ENCODE measurements at places on chromosomes 5 and 9.

GRCh38 chr5:177313561-177314259, 2.0 kb upstream of the MXD3 start:
- no peak for DNase-seq

- no peak for DNase-seq
These were observed 5.8 kb downstream of the TYRP1 start for GRCh38 chr9:12698986-12699385.

DNA sequence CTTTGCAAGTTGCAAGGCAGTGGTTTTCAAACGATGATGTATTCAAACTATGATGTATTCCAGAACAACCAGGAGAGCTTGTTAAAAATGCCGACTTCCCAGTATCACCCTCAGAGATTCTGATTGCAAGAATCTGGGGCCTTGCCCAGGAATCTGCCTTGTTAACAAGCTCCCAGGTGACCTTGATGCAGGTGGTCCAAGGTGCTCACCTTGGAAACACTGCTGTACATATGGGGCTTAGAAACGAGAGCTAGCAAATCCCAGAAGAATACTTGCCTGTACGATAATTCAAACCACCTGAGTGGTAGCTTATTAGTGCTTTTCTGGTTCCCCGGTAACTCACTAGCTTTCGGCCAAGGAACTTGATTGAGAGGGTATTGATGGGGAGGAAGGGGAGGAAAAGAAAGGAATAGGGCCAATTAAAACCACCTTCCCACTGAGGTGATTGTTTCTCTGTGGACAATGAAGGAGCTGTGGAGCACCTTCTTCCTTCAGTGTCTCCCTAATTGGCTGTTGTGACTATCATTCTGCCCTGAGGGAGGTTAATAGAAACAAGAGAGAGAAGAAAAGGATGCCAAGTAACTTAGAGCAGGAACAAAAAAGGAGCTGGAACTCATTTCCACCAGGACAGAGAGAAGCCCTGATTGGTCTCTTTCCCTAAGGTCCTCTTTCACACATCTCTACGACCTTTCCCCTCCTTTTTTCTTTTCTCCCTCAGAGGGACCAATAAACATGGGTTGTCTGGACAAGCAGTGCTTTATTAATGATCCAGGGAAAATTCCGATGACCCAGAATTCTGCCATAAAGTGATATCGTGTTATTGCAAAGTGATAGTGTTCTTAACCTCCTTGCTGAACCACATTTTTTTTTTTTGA, 218.8 kb downstream of the TMEM167A start:
- no peak for DNase-seq

DNA sequence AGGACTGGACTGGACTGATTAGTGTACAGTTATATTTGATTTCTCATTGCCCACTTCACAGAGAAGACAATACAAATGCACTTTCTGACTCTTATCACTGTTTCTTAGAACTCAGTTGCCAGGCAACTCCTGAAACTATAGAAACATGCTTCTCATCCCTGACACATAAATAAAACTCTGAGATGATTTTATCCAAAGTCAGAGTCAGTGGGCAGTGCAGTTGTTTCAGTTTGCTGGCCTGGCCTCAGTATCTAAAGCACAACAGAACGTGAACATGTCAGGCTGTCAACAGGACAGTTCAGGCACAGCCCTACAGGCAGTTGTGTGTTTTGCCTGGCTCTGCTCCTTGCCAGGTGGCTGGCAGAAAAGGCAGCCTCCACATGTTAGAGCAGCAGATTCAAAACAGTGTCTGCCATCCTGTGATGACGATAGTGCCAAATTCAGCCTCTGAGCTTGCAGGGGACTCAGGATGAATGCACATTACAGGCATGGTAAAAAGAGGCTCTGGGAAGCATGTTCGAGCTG, 65.1 kb upstream of the CCDC152 start:
- DNase-seq, result no peak

- DNase-seq, result no peak
These were observed 610.8 kb downstream of the TLE1 start for GRCh38 chr9:81078555-81078954.

DNA sequence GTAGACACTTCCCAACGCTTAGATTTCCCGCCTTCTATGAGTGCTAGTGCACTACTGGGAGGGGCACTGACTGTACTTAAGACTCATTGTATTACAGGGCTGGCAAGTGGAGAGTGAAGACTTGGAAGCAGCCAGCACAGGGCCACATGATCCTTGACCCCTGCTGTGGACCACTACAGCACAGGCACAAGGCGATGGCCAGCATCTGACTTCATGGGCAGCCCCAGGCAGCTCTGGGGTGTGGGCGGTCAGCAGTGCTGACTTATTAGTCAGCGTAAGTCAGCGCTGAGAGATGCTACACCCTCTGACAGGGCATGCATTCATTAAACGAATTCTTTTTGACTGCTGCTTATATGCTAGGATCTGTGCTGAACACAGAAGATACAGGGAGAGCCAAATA, 9.3 kb downstream of the SLC46A2 start:
- DNase-seq, result no peak

DNA sequence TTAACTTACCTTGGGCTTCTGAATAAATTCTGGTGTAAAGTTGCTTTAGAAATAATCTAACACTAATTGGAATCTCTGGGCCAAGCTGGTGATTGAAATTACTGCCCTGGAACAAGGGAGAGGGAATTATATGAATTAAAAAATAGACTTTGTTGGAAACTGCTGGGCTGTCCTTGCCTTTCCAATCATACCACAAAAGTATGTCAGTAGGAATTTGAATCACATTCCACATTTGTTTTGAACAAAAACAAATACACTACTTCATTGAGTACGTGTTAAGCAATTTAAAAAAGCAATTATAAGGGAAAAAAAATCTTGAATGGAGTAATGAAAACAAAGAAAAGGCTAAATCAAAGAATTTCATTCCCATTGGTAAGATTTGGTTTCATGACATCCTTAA, 102.5 kb upstream of the SREK1 start:
- no peak for DNase-seq

GRCh38 chr5:136130581-136130980, 2.1 kb upstream of the SMAD5 start:
- no peak for DNase-seq

GRCh38 chr5:96017951-96018350, 56.3 kb upstream of the ELL2 start:
- no peak for DNase-seq

DNA sequence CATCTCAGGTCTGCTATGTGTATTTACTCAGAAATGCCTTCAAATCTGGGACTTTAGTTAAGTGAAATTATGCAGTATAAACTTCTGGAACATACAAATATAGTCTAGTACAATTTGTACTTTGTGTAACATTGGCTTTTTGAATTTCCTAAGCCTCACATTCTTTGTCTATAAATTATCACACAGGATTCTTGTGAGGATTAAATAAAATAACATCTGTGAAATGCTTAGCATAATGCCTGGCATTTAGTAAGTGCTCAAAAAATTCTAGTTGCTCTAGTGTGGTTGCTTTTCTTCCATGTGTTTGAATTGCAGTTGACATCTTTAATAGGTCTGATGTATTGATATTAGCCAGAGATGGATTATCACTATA, 2.6 kb downstream of the HMMR start:
- no peak for DNase-seq

DNA sequence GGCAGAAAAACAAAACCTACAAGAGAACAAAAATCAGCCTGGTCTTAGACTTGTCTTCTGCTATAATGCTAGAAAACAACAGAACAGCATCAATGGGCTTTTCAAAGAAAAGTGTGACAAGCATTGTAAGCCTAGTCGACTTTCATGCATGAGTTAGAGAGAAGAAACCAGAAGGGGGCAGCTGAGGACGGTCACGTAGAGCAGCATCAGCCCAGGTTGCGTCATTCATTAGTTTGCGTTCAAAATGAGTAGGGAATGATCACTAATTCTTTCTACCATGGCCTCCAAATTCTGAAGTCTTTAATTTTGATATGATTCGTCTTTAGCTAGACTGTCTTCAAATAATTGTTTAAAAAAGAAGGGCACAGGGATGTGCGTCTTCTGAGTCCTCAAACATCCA, 4.7 kb upstream of the ISCA1 start:
- no peak for DNase-seq

GRCh38 chr5:155768332-155768731, 558.6 kb upstream of the SGCD start:
- no peak for DNase-seq

- no peak for DNase-seq
These were observed 30.4 kb upstream of the CTSL start for GRCh38 chr9:87695523-87695922.

DNA sequence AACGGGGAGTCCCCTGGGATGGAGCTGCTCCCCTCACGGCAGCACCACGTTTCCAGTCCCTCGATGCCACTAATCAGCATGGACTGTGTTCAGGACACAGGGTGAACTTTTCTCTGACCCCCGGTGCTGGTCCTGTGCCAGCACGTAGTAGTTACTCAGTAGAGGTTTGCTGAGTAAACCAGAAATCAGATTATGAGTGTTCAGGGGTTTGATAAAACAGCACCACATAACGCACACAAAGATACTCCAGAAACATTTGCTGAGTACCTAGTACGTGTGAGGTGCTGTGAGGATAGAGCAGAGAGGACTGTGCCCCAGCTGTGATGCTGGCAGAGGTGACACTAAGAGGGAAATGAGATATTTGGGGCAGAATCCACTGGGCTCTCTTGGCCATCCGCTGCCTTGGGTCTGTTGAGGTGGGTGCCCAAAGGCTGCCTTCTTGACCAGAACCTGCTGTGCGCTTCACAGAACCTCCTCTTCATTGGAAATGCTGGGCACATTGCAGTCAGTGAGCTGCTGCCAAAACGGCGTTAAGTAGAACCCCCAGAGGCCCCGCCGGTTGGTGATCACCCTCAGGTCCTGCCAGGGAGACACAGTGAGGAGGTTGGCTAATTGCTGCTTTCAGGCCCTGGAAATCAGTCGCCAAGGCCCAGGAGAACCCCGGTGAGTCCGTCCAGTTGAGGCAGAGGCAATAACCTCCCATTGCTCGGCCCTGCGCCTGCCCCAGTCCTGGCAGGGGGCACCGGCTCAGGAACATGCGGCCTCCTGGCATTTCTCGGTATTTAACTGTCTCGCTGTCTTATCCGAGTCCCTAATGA, 49.4 kb downstream of the NEURL1B start:
- no peak for DNase-seq

DNA sequence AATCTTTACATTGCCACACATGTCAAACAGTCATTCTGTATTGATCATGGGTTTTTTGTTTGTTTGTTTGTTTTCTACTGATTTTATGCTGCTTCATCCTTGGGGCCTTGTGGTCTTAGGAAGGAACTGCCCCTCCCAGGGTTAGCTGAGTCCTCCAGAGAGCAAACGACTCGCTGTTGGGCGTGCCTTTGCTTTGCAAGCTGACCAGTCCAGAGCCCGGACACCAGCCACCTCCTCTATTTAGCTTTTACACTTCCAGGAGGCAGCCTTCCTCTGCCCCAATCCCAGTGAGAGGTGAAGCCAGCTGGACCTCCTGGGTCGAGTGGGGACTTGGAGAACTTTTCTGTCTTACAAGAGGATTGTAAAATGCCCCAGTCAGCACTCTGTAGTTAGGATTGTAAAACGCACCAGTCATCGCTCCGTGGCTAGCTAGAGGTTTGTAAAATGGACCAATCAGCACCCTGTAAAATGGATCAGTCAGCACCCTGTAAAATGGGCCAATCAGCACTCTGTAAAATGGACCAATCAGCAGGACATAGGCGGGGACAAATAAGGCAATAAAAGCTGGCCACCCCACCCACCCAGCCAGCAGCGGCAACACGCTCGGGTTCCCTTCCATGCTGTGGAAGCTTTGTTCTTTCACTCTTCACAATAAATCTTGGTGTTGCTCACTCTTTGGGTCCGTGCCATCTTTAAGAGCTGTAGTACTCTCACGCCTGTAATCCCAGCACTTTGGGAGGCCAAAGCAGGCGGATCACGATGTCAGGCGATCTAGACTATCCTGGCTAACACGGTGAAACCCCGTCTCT, 154.4 kb downstream of the ERCC6L2 start:
- no peak for DNase-seq

DNA sequence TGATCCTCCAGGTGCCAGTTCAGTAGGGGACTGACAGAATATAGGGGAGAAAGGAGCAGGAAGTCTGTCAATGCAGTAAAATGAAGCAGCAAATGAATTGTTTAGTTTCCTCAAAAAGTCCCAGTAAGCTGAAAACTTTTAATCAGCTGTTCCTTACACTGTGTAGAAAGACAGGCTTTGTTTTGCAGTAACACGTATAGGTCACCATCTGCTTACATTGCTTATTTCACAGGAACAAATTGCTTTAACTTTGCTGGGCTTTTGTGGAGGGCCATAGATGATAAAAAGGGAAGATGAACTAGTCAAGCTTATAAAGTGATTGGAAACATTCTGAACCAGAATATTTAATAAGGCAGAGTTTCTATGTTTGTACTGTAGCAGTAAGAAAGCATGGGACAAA, 331.3 kb upstream of the RFX3 start:
- no peak for DNase-seq

DNA sequence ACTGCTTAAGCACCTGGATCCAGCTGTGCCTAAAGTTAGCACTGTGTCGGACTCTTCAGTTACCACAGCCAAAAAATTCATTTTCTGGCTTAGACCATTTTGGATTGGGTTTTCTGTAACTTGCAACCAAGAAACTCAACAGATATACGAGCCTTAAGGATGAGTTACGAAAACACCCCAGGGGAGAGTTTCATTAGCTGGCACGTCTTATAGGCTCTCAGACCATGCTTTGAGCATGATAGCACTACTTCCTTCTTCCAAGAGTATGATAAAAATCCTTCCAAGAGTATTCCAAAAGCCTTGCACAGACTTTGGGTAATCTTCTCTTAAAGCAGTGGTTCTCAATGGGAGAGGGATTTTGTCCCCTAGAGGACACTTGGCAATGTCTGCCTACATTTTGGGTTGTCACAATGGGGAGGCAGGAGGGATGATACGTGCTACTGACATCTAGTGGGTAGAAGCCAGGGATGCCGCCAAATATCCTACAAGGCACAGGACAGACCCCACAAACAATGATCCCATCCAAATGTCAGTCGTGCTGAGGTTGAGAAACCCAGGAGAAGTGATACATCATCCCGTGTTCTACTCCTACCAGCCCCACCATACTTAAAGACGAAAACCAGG, 64.8 kb downstream of the SMIM23 start:
- no peak for DNase-seq

DNA sequence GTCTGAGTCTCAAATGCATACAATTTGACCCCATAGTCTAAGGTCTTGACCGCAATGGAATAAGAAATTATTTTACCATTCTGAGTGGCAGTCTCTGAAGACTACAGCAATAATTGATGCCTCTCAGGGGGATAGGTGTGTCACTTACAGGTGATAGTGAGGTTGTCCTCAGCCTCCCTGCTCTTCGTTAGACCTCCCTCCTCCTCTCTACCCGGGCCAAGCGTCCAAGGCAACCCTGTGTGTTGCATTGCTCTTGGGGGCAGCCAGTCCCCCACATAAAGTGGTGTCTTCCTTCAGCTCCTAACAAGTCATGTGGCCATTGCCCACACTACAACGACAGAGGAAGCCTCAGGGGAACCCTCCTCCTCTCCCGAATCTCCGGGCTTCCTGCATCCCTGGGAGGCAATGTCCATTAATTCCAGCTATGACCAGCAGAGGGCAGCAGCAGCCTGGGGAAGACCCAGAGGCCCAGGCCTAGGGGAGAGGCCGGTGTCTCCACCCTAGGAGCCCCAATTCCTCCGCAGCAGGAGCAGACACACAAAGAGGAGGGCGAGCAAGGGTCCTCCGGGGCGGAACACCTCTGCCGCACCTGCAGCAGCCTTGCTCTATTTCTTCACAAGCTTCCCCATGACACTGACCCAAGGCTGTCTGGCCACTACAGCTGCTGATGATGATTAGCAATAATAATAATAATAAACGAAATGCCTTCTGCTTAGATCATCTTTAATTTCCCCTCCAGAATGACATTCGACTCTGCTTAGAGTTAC, 134.8 kb downstream of the KCNIP1 start:
- no peak for DNase-seq

GRCh38 chr5:4124221-4124970, 528.8 kb downstream of the IRX1 start:
- no peak for DNase-seq

Data from esophagus squamous epithelium (tissue), 5 donors.